ENCODE measurements at places on chromosomes 13 and 19. TPM values are rescaled to one million over a fixed set of nuclear protein-coding genes. Genes with fewer than 3 reads are reported as not detected.

Gene DYRK1B
- polyA plus RNA-seq = 18.9 TPM

Gene SMAD9
- polyA plus RNA-seq = 3.5 TPM

Gene ZGLP1
- 5.5 TPM for polyA plus RNA-seq

Gene PABPC3
- polyA plus RNA-seq = not detected

Gene NAPA
- polyA plus RNA-seq = 213 TPM

Gene GNA15
- 1.7 TPM for polyA plus RNA-seq

Gene TLE2
- 28.2 TPM for polyA plus RNA-seq

Gene TMEM259
- polyA plus RNA-seq = 129 TPM

Gene ACER1
- not detected for polyA plus RNA-seq

Gene COMP
- 1.8 TPM for polyA plus RNA-seq

Gene FXYD1
- polyA plus RNA-seq = 39.0 TPM

Gene HDGFL2
- polyA plus RNA-seq = 38.8 TPM

Gene ZNF534
- polyA plus RNA-seq = not detected

Gene FLT3LG
- polyA plus RNA-seq = 7.4 TPM

Gene FOXA3
- polyA plus RNA-seq = 1.8 TPM

Gene SIGLEC12
- polyA plus RNA-seq = not detected

Gene GIPR
- 0.65 TPM for polyA plus RNA-seq

Gene NCAN
- not detected for polyA plus RNA-seq

Gene HCN2
- 1.3 TPM for polyA plus RNA-seq

Gene FXYD7
- polyA plus RNA-seq = not detected

Gene SBNO2
- 12.2 TPM for polyA plus RNA-seq

Gene ZNF132
- polyA plus RNA-seq = 2.9 TPM

Gene IL27RA
- polyA plus RNA-seq = 3.1 TPM

Gene IZUMO2
- not detected for polyA plus RNA-seq

Gene ACP7
- polyA plus RNA-seq = 0.13 TPM

Gene ZNF441
- polyA plus RNA-seq = 4.4 TPM

Gene RGL3
- 56.9 TPM for polyA plus RNA-seq

Gene YIPF2
- 70.3 TPM for polyA plus RNA-seq

Gene MUC16
- polyA plus RNA-seq = not detected

Gene PRR19
- polyA plus RNA-seq = 0.71 TPM

Gene PSG7
- polyA plus RNA-seq = not detected

Gene UGGT2
- 10.0 TPM for polyA plus RNA-seq

Gene UPF3A
- polyA plus RNA-seq = 34.5 TPM

Gene FCAR
- polyA plus RNA-seq = not detected

Gene C19orf73
- 3.9 TPM for polyA plus RNA-seq

Gene CYP4F8
- not detected for polyA plus RNA-seq

Gene ARL11
- polyA plus RNA-seq = 0.19 TPM

Gene CYP2A6
- polyA plus RNA-seq = not detected

Gene DACH1
- polyA plus RNA-seq = 5.3 TPM

Gene SLC10A2
- polyA plus RNA-seq = 4.5 TPM

Gene TMEM86B
- 4.6 TPM for polyA plus RNA-seq

Gene ZNF723
- polyA plus RNA-seq = not detected

Gene LGALS14
- polyA plus RNA-seq = not detected

Gene CYP4F22
- polyA plus RNA-seq = not detected

Gene ZNF524
- 32.6 TPM for polyA plus RNA-seq

Gene PTPRH
- polyA plus RNA-seq = not detected

Gene SIAH3
- 0.41 TPM for polyA plus RNA-seq

Gene C13orf46
- polyA plus RNA-seq = not detected

Gene SLC17A7
- 0.45 TPM for polyA plus RNA-seq

Gene RNF17
- not detected for polyA plus RNA-seq

Gene FLT3
- polyA plus RNA-seq = not detected

Gene CHST8
- not detected for polyA plus RNA-seq

Gene CYP4F3
- polyA plus RNA-seq = 17.9 TPM

Gene MAB21L1
- 0.17 TPM for polyA plus RNA-seq

Gene ING1
- polyA plus RNA-seq = 7.8 TPM

Data from kidney (tissue), 22 donors.